ENCODE measurements at places on chromosomes 3 and 15.

GRCh38 chr3:11381141-11381540, 108.9 kb downstream of the ATG7 start:
- DNase-seq: no peak

GRCh38 chr3:87437765-87438164, 161.4 kb upstream of the POU1F1 start:
- no peak for DNase-seq

- DNase-seq: peak; percentile 75
Measured at GRCh38 chr3:47522082-47522987, 8.8 kb upstream of the ELP6 start.

DNA sequence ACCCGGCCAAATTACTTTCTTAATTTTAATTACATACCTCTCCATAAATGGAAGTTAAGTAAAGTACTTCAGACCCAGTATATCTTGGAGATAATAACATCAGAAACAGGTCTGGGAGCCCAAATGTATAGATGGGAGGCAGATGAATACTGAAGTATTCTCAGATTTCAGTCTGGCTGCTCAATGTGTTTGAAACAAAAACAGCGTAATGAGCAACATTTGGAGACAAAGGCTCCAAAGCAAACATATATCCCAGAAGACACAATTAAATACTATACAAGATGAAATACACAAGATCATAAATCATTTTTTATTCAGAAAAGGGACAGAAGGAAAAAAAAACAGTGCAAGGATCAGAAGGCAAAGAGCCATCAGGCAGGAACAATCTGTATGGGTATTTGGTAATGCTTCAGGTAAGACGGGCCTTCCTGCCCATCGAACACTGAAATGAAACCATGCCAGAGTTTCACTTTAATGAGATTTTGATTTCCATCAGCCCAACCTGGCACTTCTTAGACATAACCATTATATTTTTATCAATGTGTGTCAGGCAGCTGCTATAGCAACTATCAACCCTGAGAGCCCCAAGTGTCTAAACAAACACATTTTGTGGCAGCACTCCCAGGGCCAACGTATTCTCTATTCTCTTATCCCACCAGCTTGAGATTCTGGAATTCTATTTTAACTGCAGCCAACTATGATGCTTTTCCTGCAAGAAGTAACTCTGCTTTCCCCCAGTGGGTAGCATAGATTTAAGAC, 210.8 kb downstream of the STT3B start:
- DNase-seq: no peak

DNA sequence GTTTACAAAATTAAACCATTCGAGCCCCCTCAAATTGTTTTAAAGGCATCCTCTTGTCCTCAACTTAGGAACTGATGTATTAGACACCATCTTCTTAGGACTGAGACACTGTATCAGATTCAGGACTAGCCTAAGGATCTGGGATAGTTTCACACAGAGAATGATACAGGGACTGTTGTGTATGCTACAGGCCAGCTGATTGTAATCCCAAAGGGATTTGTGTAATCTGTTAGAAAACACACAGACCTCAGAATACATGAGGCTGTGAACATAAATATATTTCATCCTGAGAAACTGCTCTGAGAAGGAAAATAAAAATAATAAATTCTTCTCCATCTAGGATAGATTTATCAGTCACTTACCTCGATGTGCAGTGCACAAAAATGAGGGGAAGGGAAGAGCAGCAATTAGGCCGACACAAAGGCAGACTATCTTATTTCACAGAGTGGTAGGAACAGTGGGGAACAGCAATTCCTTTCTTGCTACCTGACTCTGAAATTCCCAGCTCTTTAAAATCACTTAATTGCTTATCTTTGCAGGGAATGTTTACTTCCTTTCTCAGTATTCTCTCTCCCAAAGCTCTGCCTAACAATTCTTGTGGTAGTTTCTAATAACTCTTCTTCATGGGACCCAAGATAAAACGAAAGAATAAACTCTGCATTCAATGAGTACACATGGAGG, 322.5 kb downstream of the MAGI1 start:
- no peak for DNase-seq

All from activated CD8-positive, alpha-beta memory T cell treated with anti-CD3 and anti-CD28 coated beads, Interleukin-2, amount 50 U/mL, for 4 hours (primary cell).